Mucosa of gallbladder (tissue), 1 donor: ENCODE measurements at places on chromosomes 2 and 18. TPM values are rescaled to one million over a fixed set of nuclear protein-coding genes. Genes with fewer than 3 reads are reported as not detected.

DNA sequence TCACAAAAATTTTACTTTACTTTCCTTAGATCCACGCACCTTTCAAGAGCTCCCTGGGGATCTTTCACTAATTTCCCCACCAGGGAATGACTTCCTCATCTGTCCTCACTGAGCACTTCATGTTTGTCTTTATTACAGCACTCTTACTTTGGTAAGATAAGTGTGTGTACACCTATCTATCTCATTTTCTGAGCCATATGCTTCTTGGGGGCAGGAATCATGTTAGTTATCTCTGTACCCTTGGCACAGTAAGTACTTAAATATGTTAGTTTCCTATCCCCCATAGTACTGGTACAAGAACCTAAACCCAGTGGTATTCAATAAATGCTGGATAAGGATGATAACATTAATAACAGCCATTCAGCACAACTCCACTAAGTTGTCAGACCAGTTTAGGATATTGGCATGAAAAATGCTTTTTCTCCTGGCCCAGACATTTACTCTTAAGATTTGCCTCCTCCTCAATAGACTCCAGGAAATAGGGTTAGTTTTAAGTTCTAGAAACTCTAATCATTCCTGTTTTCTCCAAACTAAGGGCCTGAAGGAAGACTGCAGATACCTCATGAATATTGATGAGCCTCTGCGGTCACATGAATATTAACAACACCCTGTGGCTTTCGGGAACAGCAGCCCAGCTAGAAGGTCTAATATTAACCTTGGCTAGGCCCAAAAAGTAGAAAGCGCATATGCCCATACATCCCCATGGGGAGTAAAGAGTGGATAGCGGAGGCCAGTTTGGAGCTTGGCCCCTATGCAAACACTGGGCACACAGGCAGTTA is 38.2 kb downstream of the NHEJ1 start:
- DNase-seq: no peak

DNA sequence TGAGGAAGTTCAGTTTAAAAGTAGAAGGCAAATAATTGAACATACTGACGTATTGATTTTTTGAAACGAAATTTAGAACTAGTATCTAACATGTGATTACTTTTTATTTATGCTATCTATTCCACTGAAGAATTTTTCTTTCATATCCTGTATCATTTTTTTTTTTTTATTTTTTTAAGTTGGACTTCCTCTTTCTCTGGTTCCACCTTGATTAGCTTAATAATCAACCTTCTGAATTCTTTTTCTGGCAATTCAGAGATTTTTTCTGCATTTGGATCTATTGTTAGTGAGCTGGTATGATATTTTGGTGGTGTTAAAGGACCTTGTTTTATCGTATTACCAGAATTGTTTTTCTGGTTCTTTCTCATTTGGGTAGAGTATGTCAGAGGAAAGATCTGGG is 411.2 kb downstream of the SOX11 start:
- DNase-seq: no peak

The VIT gene
- total RNA-seq: 1.5 TPM

- peak; percentile 56 for DNase-seq
Observed at GRCh38 chr2:42101206-42102023, 53.6 kb downstream of the PKDCC start.
